Activated CD4-positive, alpha-beta T cell treated with anti-CD3 and anti-CD28 coated beads for 24 hours (primary cell): ENCODE measurements at places on chromosomes 3 and 15.

GRCh38 chr3:189781415-189781814, 150.2 kb downstream of the TP63 start:
- DNase-seq: no peak

GRCh38 chr15:39717134-39717533, 65.5 kb downstream of the FSIP1 start:
- no peak for DNase-seq

GRCh38 chr3:18201315-18201714, 223.8 kb downstream of the SATB1 start:
- no peak for DNase-seq

GRCh38 chr3:187738071-187738330, 7.3 kb downstream of the BCL6 start:
- no peak for DNase-seq

DNA sequence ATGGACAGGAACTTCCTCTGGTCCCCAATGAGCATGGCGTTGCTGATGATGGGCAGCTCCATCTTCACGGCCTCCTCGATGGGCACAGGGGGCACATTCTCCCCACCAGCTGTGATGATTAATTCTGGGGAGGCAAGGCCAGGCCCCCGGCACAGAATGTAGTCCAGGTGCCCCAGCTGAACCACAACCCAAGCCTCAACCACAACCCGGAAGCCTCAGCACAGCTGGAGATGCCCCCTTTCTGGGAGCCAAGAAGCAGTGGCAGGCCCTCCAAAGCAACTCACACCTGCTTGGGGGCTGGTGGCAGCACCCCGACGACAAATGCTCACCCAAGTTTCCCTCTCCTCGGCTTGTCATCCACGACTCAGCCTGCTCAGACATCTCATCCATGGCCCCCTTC, 25.2 kb downstream of the IDH3A start:
- no peak for DNase-seq

- no peak for DNase-seq
Observed at GRCh38 chr3:23894254-23895061, 22.3 kb downstream of the NKIRAS1 start.

DNA sequence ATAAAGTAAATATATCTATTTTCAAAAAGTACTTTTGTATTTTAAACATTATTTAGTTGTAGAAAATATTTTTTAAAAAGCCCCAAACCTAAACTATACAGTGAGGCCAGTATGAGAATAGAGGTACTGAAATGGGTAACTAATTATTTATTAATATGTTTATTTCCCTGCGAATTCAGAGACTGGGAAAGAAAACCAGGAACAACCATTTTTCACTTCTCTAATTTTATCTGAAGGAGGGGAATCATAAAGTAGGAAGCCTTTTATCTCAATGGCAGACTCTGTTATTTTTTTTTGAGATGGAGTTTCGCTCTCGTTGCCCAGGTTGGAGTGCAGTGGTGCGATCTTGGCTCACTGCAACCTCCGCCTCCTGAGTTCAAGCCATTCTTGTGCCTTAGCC, 63.6 kb upstream of the TRAK1 start:
- DNase-seq: no peak
